DND-41 (cell line): ENCODE measurements at places on chromosomes 3 and 15.

GRCh38 chr3:71294919-71295318, 288.6 kb downstream of the FOXP1 start:
- no peak for DNase-seq

- no peak for DNase-seq
Observed at GRCh38 chr3:171526146-171526545, 65.9 kb upstream of the TNIK start.

GRCh38 chr3:156483426-156483825, 71.5 kb downstream of the SSR3 start:
- no peak for DNase-seq

GRCh38 chr3:13016083-13016720, 57.0 kb downstream of the IQSEC1 start:
- peak; percentile 94 for DNase-seq

DNA sequence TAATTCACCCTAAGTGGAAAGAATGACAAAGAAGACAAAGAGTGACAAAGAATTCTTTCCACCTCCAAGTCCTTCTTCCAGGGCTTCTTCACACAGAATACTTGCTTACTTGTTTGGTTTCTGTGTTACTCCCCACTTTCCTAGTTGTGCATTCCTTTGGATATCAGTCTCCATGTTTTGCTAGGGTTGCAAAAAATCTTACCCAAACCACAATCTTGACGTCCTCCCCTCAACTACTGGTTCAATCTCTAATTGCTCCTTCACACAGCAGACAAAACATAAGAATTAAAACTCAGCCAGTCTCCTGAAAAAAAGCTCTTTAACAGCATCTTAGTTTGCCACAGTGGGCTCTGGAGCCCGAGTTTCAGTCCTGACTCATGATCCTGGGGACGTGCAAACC, 297.6 kb upstream of the CHRNA7 start:
- no peak for DNase-seq

DNA sequence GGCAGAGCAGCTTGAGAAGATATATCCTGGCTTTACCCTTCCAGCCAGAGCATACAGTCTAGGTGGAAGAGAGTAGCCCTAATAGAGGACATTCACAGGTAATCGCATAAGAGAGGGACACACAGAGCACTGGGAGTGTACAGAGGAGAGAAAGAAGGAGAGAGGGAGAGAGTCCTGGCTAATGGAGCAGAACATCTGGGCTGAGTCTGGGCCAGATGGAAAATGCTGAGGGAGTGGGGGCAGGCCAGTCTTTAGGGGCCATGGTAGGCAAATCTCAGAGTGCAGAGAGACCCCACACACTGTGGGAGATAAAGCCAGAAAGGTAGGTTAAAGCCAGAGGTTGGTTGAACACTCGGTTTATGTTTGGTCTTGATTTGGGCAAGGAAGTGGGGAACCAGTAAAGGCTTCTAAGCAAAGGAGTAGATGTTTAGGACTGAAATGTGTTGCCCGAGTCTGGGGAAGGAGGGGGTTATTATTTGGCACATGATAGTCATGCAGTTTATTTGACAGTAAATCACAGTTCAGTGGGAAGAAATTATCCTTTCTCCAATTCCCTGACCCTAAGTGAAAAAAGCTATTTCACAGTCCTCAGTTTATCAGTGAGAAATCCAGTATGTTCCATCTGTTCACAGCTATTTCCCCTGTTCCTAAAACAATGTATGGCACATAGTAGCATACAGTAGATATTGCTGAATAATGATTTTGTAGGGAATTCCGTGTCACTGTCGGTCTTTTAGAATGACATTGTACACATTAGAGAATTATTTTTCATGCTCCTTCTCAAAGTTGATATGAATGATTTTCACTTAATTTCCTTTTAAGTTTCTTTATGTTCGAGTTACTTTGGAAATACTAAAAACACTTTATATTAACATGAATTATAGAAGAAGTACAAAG, 45.7 kb downstream of the PDHB start:
- no peak for DNase-seq

DNA sequence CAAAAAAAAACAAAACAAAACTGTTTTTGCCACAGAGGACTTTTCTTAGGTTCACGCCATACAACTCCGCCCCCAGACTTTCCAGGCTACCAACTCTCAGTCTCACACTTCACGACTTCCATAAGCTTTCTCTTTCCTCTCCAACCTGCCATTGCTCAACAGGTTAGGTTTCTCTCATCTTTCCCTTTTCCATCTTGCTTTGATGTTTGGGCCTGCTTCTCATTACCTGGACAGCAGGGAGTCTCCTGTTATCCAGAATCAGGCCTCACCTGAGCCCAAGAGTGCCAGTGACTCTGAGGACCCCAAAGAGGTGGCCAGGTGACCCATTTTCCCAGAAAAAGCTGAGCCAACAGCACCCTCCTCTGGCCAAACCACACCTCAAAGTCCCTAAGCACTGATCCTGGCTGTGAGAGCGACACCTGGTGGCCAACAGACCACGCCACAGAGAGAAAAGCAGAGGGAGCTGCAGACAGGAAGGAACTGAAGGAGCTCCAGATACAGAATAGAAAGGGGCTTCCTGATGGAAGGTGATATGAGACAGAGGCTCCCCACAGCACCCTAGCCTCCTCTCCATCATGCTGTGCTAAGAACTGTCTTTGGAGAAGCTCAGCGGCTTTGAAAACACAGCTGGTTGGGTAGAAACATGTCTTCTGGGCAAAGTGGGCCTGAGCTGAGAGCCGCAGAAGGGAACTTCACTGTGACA, 4.0 kb downstream of the CCDC51 start:
- DNase-seq, result peak; percentile 88

- no peak for DNase-seq
Observed at GRCh38 chr3:174162550-174162949, 696.6 kb upstream of the NAALADL2 start.

DNA sequence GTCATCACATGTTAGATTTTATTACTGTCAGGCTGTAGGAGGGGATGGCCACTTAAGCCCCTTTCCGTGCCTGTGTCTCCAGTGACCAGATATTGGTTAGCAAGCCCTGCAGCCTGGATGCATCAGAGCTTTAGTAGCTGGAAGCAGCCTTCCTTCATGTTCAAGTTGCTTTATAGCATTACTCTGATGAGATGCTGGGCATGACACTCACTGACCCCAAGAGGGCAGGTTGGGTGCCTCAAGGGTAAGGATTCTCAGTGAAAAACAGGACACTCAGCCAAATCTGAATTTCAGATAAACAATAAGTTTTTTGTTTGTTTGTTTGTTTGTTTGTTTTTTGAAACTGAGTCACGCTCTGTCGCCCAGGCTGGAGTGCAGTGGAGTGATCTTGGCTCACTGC, 68.5 kb upstream of the PTX3 start:
- DNase-seq, result no peak

- no peak for DNase-seq
Observed at GRCh38 chr15:74134387-74135027, 4.1 kb downstream of the ISLR2 start.

GRCh38 chr15:37009288-37009687, 91.1 kb downstream of the MEIS2 start:
- no peak for DNase-seq

DNA sequence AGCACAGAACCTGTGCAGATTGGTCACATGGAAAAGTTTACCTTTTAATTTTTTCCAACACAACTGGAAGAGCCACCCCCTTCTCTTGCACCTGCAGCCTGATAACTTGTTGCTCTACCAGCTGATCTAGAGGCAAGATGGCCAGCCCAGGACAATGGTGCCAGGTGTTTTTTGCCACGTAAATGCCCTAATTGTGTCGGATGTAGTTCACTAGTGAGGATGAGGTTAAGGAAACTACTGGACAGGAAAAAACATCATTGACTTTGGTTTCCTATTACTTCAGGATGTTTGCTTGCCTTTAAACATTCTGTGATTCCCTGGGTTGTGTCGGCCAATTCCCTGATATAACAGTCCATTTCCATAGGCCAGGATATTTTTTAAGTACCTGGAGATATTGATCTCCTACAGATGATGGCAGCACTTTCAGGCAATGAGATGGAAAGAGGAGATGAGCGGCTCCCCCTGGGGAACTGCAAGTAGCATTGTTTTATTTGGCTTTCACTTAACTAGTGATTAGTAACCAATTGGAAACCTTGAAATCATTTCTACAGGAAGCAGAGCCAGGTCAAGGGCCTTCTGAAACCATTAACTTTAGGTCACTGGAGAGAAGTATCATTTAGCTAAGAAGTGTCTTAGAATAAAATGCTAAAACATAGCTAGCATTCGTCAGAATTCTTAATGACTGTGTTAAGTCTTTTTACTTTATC, 72.5 kb downstream of the OSBPL10 start:
- DNase-seq, result no peak

DNA sequence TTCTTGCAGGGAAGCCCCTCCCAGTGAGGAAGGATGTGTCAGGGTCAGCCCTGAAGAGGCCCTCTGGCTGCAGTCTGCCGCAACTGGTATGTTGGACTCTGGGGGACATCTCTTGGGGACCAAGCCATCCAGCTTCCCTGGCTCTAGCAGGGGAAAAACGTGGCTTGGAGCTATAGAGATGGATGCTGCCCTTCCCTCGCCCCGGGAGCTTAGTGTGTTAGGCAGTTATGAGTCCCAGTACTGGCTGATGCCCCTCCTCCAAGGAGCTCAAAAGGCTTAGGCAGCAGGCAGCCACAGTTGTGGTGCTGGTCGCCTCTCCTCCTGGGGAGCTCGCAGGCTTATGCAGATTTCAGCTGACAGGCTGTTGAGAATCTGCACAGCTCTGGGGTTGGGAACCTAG, 353.1 kb upstream of the GBE1 start:
- DNase-seq, result no peak

- DNase-seq, result no peak
Observed at GRCh38 chr3:141828890-141829289, 47.6 kb upstream of the ATP1B3 start.

DNA sequence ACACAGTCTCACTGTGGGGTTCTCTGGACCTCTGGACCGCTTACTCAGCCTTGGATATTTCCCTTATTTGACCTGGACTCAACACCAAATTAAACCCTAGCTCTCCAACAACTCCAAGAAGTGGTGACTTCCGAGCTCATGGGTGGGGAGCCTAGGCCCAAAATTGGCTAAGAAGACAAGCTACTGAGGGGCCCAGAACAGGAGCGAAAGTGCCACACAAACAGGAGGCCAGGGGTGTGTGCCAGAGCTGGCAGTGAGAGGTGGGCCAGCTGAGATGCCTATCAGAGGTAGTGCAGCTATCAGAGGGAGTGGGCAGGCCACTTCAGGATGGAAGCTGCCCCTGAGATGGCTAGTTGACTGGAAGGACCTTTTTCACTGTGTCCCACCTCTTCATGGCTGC, 151.1 kb upstream of the PRR20G start:
- DNase-seq, result no peak

DNA sequence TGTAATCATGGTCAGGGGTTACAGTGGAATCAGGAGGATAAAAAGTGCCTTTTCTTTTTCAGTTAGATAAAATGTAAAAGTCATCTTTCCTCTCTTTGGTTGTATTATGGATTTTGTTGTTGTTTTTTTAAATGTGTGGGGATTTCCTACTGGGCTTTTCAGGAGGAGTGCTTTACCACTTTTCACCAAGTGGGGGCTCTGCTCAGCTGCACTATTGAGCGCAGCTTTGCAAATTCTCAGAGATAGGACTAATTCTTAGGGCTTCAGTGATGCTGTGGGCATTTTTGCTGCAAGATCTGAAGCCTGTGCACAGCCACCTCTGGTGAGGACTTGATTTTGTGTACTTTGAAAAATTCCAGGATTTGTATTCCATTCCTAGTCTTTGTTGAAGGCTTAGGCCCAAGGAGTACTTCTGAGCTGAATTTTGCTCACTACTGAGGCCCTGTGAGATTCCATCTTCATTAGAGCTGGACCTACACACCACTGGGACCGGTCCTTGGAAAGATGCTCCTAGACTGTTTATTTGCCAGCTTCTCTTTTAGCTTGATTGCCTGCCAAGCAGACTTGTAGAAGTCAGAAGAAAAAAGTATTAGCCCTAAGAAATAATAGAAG, 7.5 kb downstream of the GNB5 start:
- DNase-seq, result no peak

DNA sequence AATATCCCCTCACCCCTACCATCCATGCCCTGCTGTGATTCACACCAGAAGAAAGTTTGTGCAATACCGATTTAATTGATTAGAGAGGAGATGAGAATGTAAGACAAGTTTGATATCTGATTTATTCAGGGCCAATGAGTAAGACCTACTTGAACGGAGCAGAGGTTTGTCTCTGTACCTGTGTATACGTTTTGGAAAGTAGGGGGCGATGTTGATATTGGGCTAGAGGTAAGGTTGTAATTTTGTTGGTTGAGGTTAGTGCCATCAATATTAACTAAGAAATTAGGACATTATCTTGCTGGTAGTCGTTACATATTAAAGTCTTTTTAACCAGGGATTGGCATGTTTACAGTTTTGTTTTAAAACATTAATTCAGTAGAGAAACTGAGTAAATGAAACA, 20.5 kb downstream of the EAF2 start:
- no peak for DNase-seq

- DNase-seq, result no peak
Observed at GRCh38 chr3:102826636-102827035, 391.8 kb downstream of the ZPLD1 start.

DNA sequence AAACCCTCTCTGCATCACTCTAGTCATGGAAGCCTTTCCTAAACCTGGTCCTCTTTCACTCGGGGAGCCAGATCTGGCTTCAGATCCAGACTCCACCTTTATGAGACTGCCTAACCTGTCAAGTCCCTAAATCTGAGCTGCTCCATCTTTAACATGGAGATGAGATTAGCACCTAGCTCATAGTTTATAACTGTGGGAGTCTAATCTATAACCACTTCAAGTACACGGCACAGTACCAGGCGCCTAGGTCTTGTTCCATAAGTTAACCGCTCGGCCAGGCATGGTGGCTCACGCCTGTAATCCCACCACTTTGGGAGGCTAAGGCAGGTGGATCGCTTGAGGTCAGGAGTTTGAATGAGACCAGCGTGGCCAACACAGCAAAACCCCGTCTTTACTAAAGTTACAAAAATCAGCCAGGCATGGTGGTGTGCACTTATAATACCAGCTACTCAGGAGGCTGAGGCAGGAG, 30.3 kb downstream of the TPM1 start:
- DNase-seq, result no peak

DNA sequence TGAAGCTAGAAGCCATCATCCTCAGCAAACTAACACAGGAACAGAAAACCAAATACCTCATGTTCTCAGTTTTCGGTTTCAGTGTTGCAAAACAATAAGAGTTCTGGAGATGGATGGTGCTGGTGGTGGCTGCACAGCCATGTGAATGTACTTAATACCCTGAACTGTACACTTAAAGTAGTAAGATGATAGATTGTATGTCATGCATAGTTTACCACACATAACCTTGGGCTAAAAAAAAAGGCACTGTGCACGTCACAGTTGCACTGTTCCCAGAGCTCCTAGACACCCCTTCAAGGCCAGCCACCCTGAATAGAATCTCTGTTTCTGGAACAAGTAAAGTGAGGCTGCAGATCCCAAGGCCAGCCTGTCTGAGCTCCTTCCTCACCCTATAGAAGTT, 243.3 kb upstream of the IGF1R start:
- DNase-seq, result no peak

DNA sequence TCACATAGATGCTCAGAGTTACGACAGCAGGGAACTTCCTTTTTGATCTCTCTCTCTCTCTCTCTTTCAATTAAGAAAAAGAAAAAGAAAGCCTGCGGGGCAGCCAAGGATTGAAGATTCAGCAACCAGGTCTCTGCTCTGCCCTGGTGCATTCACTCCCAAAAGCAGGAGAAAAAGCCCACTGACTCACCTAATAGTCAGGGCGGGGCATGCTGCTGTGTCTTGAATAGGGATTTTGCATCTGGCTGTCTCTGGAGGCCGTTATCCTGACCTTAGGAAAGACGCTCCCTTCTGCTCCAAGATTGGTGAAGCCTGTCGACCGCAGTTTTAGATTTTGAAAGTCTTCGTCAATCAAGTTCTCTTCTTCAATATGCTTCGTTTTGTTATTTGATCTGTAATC, 20.8 kb upstream of the ITGB5 start:
- DNase-seq, result no peak

GRCh38 chr3:160078533-160078932, 89.9 kb downstream of the IL12A start:
- DNase-seq, result no peak
